ENCODE measurements at places on chromosomes 5 and 9. TPM values are rescaled to one million over a fixed set of nuclear protein-coding genes. Genes with fewer than 3 reads are reported as not detected.
A peak's percentile ranks its signal among the peaks of the same experiment; 100 is the strongest.

Gene ENG
- 17.2 TPM for polyA plus RNA-seq

Gene F12
- polyA plus RNA-seq, result 0.48 TPM

Gene COL27A1
- polyA plus RNA-seq, result 10.0 TPM

Gene AGXT2
- polyA plus RNA-seq, result not detected

Gene WNT8A
- not detected for polyA plus RNA-seq

Gene FAM151B
- 3.3 TPM for polyA plus RNA-seq

Gene IFNA13
- not detected for polyA plus RNA-seq

Gene CCDC180
- 0.65 TPM for polyA plus RNA-seq

Gene ZNF354C
- polyA plus RNA-seq, result 4.2 TPM

Gene GPR151
- polyA plus RNA-seq, result not detected

Gene SPATA31D4
- not detected for polyA plus RNA-seq

Gene GGTA1
- polyA plus RNA-seq, result not detected

Gene CDX1
- polyA plus RNA-seq, result 0.30 TPM

Gene PCDHB2
- polyA plus RNA-seq, result 0.86 TPM

Gene CTNND2
- polyA plus RNA-seq, result not detected

Gene SVEP1
- 34.8 TPM for polyA plus RNA-seq

Gene CNTNAP3
- 1.8 TPM for polyA plus RNA-seq

Gene FOXI1
- not detected for polyA plus RNA-seq

GRCh38 chr5:76403766-76404222 lies 709 bp downstream of the IQGAP2 start:
- DNase-seq, result no peak

- DNase-seq, result no peak
These were observed 1.9 kb upstream of the ORM2 start for GRCh38 chr9:114327749-114328148.

GRCh38 chr9:86660146-86660943 lies 287.0 kb downstream of the GAS1 start:
- peak; percentile 73 for DNase-seq

GRCh38 chr5:57705769-57706168 lies 223.2 kb upstream of the ACTBL2 start:
- DNase-seq, result no peak

GRCh38 chr5:116970318-116970717 lies 395.7 kb upstream of the SEMA6A start:
- no peak for DNase-seq

- DNase-seq, result no peak
These were observed 136.5 kb downstream of the MEF2C start for GRCh38 chr5:88746438-88746882.

- no peak for DNase-seq
These were observed 65.1 kb downstream of the NPR3 start for GRCh38 chr5:32776200-32776599.

- DNase-seq, result no peak
These were observed 250.2 kb upstream of the RFX3 start for GRCh38 chr9:3775968-3776367.

DNA sequence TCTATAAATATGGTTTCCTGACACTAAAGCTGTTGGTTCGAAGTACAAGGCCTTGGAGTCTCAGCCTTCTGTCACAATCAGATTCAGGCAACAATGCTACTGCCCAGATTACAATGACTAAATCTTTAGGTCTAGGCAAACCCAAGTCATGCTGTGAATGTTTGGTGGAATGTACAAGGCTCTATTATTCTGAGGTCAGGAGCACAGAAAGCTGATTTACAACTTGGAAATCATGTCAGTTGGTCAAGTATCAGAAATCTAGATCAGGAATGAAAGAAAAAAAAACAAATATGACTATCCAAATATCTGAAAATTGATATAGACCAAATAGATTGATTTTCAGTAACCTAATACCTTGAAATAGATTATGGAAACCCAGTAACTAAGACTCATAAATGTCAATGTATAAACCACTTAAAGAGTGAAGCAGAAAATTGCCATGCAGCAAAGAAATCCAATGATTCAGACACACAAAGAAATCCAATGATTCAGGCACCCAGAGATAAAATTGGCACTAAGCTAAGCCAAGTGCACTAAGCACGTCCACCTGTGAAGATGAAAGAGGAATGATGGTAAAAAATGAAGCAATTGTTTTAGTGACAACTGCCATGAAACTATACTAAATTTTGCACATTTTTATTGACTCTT lies 588.0 kb upstream of the TUSC1 start:
- DNase-seq, result no peak

DNA sequence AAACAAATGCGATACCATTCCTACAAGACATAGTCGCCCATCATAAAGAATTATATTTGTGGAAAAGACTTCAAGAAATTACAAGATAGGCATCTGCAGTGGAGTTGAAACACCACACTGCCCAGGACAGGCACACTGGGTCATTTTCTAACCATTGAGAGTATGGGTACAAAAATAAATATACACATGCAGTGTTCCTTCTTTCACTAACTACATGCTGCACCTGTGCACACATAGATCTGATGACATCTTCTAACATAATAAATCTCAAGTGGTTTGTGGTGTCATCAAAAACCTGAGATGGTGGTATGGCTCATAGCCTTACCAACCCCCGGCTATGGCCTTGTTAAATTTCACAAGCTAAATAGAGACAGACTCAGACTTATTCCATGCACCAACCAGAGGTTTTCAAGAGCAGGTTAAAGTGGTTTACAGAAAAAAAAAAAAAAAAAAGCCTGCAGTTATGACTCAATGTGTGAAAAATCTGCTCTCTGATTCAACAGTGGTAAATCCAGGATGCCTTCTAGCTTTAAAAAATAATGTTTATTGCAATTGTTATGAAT lies 12.4 kb upstream of the NFIB start:
- DNase-seq, result no peak

DNA sequence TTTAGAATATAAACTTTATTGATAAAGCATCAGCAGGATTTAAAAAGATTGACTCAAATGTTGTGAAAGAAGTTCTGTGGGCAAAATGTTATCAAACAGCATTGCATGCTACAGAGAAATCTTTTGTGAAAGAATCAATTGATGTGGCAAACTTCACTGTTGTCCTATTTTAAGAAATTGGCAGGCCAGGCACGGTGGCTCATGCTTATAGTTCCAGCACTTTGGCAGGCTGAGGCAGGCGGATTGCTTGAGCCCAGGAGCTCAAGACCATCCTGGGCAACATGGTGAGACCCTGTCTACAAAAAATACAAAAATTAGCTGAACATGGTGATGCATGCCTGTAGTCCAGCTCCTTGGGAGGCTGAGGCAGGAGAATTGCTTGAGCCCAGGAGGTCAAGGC lies 17.4 kb downstream of the ZBTB43 start:
- DNase-seq, result no peak

GRCh38 chr5:115297031-115297430 lies 577 bp upstream of the CCDC112 start:
- no peak for DNase-seq

DNA sequence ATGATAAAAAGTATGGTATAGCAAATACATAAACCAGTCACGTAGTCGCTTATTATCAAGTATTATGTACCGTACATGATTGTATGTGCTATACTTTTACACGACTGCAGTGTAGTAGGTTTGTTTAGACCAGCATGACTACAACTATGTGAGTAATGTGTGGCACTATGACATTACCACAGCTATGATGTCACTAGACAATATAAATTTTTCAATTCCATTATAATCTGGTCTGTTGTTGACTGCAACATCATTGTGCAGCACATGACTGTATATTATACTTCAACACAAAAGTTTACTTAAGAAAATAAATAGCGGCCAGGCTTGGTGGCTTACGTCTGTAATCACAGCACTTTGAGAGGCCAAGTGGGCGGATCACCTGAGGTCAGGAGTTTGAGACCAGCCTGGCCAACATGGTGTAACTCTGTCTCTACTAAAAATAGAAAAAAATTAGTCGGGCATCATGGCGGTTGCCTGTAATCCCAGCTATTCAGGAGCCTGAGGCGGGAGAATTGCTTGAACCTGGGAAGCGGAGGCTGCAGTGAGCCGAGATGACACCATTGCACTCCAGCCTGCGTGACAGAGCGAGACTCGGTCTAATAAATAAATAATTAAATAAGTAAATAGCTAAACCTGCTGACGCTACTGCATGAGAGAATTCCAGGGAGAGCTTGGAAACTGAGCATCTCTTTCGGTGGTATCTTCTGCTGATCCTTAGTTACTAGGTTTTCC lies 24.6 kb upstream of the JADE2 start:
- no peak for DNase-seq

- DNase-seq, result no peak
These were observed 151.3 kb downstream of the DAB2IP start for GRCh38 chr9:121802753-121803152.

DNA sequence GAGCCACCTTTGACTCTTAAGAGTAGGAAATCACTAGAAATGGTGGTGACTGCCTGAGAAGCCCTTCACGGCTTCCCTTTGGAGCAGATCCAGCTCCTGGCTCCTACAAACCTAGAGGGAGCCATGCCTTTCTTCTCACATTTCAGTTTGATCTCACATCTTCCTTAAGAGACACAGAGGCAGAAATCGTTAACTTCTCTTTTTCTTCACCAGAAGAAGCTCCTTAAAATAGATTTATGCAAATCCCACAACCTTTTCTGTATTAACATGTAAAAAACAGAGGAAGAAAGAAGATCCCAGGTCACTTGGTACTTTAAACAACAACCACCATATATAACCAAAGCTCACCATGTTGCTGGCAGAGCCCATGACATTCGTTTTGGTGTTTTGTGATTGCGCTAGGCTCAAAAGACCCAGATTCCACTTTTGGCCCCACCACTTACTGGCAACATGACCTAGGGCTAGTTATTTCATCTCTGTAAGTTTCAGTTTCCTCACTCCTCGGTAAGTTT lies 29.6 kb downstream of the PAX5 start:
- DNase-seq, result no peak

DNA sequence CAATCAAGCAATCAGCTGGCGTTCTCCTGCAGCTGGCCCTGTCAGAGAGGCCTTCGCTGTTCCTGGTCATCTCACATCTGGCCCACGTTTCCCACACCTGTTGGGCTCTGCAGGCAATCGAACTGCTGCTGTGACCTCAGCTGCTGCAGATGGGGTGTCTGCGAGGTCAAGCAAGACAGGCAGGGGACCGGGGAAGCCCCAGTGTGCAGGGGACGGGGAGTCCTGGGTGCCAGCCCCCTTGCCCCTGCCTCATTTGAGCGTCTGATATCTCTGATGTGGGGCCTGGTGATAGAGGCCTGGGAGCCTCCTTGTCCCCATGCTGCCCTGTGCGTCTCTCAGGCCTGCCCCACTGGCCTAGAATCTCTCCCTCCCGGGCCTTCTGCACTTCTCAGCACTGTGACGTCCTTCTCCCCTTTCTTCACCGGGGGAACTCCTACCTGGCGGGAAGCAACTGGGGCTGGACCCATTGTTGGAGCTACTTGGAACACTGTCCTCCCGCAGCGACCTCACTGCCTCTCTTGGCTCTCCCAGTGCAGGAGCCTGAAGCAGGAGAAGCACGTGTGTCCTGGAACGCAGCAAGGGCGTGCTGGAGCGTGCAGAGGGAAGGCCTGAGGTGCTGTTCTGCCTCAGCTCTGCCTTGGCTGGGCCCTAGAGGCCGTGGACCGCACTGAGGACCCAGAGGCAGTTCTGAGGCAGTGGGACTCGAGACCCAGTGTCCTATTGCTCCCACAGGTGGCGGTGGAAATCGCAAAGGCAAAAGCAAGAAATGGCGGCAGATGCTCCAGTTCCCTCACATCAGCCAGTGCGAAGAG lies 3.9 kb downstream of the GRK6 start:
- no peak for DNase-seq

GRCh38 chr9:92637326-92637725 lies 32.6 kb downstream of the IPPK start:
- DNase-seq, result no peak

- no peak for DNase-seq
These were observed 325.1 kb downstream of the SPATA31D1 start for GRCh38 chr9:82313697-82314096.

DNA sequence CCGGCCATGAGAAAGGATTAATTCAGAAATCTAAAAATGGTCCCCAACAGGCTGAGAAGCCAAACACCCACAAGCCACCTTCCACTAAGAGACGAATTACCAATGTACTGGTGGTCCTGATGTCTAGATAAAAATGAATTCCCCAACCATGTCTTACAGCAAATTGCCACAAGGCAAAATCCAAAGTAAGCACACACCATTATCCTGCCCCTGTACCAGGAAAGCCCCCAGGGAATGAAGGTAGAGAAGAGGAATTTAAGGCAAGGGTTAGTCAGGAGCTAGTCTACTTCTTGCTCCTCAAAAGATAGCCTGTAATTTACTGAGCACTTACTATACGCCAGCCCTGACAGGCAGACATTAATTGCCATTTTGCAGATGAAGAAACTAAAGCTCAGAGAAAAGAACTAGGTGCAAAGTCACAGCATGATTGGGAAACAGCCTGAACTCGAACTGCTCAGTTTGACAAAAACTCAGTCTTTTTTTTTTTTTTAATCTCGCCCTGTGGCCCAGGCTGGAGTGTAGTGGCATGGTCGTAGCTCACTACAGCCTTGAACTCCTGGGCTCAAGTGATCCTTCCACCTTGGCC lies 64.3 kb downstream of the RAPGEF1 start:
- no peak for DNase-seq

GRCh38 chr5:34756781-34757624 lies 82.0 kb upstream of the TTC23L start:
- DNase-seq, result no peak

- DNase-seq, result no peak
These were observed 14.2 kb downstream of the SPARC start for GRCh38 chr5:151672516-151672915.

GRCh38 chr5:150637245-150638052 lies 3.0 kb upstream of the SYNPO start:
- DNase-seq, result peak; percentile 75

- DNase-seq, result no peak
These were observed 18.4 kb downstream of the CARD19 start for GRCh38 chr9:93114169-93114983.

DNA sequence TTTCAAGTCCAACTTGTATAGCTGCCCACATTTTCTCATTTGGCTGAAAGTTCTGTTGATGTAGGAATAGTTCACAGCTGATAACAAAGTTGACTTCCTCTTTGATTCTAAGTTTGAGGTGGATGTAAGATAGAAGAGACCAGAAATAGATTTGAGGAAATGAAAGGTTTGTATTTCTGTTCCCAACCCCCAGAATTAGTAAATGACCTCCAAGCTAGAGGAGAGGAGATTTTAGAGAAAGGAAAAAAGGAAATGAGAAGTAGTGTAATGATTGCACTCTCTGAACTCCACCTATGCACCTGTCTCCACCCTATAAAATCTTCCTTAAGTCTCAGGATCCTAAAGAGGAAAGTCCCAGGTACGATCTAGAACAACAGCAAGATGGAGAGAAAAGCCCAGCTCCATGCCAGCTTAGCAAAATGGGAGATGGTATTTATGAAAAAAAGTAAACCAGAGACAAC lies 130.4 kb upstream of the POC5 start:
- DNase-seq, result no peak

DNA sequence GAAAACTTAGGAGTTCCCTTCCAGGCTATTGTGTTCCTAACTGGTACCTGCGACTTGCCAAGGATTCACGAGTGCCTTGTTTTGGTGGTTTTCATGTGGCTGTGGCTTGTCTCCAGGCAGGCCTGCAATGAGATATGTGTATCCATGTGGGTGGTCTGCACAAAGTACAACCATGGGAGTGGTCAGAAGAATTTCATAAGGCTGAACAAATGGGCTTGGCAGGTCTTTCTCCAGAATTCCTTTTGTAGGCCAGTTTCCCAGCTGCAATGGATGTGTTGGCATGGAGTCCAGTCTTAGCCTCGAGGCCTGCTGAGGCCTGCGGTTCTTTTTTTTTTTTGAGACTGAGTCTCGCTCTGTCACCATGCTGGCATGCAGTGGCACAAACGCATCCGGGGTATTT lies 28.8 kb upstream of the MELK start:
- no peak for DNase-seq
